ENCODE measurements at places on chromosomes 5 and 9.

GRCh38 chr9:95504053-95504963 is 12.5 kb downstream of the PTCH1 start:
- no peak for DNase-seq

DNA sequence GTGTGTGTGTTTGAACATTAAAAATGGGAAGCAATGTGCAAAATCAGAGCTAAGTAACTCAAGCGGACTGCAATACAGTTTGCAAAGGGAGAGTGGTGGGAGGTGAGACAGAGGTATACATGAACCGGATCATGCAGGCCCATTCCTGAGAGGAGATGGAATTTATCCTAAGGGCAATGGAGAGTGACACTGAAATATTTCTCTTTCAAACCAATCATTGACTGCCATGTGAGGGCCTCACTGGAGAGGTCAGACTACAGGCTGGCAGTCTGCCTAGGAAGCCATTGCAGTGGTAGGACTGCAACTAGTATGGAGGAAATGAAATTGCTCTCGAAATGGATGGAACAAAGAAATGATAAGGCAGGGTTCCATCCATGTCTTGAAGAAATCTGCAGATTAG is 34.8 kb downstream of the TNFSF15 start:
- no peak for DNase-seq

DNA sequence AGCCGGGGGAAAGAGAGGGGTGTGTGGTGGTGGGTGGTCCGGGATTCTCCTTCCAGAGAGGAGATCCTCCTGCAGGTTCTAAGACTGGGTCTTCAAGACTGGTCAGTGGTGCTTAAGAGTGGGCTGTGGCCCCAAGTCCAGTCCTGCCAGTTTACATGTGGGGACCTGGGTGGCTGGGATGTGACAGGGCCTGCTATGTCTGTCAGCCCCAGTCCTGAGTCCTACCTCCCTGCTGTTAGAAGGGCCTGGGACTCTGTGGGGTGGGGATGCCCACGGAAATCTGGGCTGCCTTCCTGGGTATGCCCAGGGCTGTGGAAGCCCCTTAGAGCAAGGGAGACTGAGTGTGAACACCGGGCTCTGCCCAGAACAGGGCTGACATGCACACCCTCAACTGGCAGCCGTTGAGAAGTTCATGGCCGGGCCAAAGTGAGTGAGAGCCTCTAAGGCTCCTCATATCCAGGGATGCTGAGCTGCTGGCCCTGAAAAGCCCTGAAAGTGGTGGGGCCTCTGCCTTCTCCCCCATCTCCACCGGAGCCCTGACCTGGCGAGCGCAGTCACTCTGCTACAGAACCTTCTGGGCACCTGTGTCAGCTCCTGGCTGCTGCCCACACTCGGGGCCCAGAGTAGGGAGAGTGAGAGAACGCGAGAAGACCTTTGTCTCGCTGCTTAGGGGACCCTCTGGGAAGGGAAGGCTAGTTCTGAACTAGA is 1.7 kb downstream of the PHF2 start:
- no peak for DNase-seq

DNA sequence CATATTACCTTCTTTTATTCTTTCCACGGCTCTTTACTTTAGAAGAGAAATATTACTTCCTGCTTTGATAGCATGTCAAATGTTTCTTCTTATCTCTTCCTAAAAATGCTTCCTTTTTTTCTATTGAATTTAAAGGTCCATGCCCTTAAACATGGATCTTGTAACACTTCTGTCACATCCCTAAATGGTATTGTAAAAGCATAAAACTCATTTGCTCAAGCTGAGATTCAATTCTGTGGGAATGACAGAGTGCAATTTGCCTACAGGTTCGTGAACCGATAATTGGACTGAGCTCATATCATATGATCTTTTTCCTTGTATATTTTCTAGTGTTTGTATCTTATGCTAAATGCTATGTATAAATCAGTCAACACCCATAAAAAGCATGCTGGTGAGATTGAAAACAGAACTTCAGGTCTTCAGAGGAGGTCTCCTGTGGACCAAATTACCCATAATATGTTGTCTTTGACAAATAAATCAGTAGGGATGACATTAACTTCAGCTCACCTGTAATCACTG is 429.3 kb downstream of the TMEM232 start:
- DNase-seq = no peak

Measured in CD4-positive, alpha-beta T cell treated with Interleukin-10 for 1 hour (primary cell).